ENCODE measurements at places on chromosomes 1 and 21. TPM values are rescaled to one million over a fixed set of nuclear protein-coding genes. Genes with fewer than 3 reads are reported as not detected.

DNA sequence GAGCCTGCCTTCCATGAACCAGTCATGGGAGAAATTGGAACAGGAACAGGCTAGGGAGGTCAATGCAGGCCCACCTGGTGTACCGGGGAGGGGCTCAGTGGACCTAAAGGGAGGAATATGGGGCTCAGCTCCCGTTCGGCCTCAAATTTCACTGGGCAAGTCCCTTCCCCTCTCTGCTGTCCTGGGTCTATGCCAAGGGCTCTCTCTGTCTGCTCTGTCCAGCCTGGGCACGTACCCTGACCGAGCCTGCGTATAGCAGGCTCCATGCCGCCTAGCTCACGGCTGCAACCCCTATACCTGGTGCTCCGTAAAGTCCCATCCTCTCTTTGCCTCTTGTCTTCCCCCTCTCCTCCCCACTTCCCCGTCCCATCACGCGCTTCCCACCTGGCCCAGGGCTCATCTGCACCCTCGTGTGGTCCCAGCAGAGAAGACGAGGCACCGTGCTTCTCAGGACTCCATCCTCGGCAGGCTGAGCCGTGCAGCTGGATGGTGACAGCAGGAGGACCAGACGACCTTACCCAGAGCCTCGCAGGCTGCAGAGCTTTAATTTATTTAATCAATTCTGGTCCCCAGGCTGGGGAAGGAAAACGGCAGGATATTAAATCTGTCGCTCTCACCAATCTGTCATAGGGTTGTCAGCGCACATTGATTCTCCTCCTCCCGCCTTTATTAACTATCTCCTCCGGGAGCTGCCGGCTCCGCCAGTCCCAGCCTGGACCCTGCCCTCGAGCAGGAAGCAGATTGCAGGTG is 25.0 kb upstream of the DISP3 start:
- no peak for DNase-seq

DNA sequence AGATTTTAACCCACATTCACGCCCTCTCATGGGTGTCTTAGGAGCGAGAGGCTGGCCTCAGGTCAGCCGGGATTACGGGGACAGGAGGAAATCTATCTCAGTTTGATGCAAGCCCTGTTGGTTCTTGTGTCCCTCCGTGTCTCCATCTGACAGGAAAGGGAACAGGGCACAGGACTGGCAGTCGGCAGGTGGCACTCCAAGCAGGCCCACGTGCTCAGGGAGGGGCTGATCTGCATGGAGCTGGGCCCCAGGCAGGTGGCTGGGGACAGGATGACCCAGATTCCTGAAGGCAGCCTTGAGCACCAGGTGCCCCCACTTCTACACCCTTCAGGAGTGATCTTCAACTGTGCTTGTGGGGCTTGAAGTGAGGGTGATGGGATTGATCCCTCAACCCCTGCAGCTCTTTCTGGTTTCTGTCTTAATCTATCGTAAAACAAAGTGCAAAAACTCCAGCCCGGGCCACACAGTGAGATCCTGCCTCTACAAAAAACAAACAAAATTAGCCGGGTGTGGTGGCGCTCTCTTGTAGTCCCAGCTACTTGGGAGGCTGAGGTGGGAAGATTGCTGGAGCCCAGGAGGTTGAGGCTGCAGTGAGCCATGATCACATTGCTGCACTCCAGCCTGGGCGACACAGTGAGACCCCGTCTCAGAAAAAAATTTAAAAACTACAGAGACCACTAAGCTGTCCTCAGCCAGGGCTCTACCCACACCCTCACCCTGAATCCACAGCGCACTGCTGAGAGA is 8.3 kb downstream of the PLEKHG5 start:
- DNase-seq: no peak

DNA sequence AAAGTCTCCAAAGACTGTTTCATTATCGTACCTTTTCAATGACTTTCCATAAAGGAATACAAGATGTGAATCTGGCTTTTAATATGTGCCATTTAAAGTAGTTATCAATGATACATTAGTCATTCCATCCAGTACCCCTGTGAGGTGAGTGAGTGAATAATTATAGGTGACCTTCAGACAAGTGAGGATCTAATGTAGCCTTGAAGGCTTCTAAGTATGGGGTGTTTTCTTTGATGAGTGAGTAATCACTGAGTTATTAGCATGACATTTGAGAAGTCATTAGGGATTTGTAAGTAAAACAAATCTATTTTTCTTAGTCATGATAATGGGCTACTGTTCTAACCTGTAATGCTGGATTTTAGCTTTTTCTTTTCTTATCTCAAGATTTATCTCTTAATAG is 831.4 kb downstream of the ADGRL2 start:
- no peak for DNase-seq

DNA sequence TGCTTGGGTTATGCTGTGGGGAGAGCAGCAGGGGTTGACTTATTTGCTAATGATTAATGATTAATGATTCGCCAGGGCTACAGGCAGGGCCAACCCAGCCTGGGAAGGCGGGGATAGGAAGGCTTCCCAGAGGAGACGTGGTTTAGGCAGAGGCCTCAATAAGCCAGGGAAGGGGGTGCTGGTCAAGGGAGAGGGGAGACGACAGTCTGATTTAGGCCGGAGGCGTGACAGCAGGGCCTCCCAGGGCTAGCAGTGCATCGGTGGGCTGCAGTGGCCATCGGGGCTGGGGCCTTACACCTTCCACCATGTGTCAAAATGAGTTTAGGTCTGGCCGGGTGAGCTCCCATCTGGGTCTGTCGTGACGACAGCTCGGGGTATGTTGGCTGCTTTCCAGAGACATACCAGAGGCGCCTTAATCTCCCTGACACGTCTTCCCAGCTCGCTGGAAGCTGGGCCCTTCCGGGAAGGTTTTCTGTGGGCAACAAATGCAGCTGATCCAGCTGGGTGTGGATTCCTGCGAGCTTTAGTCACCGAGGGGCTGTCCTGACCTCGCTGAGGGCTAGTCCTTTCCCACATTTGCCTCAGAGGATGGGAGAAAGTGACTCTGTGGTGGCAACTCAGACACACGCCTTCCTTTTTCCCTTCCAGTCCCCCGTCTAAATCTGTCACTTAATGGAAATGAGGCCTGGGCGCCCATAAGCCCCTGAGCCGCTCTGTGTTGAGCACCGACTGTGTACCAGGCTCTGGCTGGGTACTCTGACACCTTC is 3.7 kb upstream of the SLC1A7 start:
- peak; percentile 34 for DNase-seq

The HTR6 gene
- 2.8 TPM for polyA plus RNA-seq

DNA sequence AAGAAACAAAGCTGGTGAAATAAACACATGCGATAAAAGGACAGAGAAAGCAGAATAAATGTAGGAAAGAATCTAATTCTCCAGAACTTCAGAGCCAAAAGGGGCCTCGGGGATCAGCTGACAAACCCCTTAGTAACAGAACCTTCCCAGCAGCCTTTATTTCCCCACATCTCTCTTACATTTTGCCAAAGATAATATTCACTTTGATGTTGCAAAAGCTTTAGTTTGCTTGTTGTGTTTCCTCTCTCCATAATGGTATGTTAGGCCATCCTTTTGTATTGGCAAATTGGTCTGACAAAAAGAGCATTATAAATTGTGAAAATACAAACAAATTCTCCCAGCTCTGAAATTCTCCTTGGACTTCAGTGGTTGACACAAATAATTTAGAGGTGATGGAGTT is 54.9 kb downstream of the OPTC start:
- DNase-seq: no peak
